Mucosa of descending colon (tissue), 3 donors: ENCODE measurements at places on chromosomes 1 and 21. TPM values are rescaled to one million over a fixed set of nuclear protein-coding genes. Genes with fewer than 3 reads are reported as not detected.
A peak's percentile ranks its signal among the peaks of the same experiment; 100 is the strongest.

GRCh38 chr1:54465351-54465811 is 59.2 kb upstream of the SSBP3 start:
- DNase-seq = no peak

TDRD5 gene
- 2.2 TPM for total RNA-seq

DNA sequence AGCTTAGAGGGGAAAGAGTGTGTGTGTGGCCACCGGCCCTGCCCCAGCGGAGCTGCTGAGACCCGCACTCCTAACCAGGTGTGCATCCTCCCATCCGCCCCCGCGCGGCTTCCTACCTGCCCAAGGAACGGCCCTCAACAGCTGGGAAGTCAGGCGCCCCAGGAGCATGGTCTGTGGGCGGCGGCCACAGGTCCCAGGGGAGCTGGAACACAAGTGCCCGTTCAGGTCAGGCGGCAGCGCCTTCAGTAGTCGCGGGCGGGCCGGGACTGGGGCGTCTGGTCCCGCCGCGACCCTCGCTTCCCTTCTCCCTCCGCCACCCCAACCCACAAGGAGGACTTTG is 448 bp downstream of the AURKAIP1 start:
- DNase-seq = no peak

DNA sequence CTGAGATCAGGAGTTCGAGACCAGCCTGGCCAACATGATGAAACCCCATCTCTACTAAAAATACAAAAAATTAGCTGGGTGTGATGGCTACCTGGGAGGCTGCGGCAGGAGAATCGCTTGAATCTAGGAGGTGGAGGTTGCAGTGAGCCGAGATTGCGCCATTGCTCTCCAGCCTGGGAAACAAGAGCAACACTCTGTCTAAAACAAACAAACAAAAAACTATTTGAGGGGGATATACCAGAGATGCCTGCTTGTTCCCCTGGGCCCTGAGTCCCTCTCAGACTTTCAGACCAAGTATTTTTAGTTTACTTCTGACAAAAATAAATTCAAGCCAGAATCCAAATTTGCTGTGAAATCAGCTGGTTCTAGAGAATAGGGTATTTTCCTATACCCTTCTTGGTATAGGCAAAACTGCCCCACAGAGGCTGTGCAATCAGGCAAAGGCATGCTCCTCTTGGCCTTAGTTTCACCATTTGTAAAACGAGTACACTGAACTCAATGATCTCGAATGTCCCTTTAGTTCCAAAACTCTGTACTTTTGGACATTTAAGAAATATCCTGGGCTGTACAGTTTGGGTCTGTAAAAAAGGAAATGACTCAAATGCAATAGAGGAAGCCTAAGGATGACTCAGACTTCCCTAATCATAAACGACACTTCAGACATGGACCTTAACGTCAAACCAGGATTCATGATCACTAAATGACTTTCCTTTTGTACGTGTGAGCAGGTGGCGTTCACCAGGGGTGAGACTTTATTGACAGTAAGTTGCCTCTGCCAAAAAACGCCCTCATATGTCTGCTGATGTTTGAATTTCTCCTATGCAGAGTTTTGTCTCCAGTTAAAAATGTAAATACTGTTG is 16.1 kb downstream of the ENSA start:
- DNase-seq = no peak

- DNase-seq = no peak
Observed at GRCh38 chr1:200525090-200525987, 95.2 kb downstream of the KIF14 start.

- no peak for DNase-seq
Observed at GRCh38 chr1:66494482-66494881, 39.5 kb upstream of the SGIP1 start.

- peak; percentile 93 for DNase-seq
Observed at GRCh38 chr21:41425954-41426675, at the start of gene MX1. Gene MX1 (plus strand): TSS chr21:41426239. CDS start chr21:41432071, 5,832 bp downstream.

GRCh38 chr1:234102583-234102982 is 198.1 kb downstream of the SLC35F3 start:
- no peak for DNase-seq

- DNase-seq = no peak
Observed at GRCh38 chr1:200666309-200666708, 3.4 kb downstream of the DDX59 start.

DNA sequence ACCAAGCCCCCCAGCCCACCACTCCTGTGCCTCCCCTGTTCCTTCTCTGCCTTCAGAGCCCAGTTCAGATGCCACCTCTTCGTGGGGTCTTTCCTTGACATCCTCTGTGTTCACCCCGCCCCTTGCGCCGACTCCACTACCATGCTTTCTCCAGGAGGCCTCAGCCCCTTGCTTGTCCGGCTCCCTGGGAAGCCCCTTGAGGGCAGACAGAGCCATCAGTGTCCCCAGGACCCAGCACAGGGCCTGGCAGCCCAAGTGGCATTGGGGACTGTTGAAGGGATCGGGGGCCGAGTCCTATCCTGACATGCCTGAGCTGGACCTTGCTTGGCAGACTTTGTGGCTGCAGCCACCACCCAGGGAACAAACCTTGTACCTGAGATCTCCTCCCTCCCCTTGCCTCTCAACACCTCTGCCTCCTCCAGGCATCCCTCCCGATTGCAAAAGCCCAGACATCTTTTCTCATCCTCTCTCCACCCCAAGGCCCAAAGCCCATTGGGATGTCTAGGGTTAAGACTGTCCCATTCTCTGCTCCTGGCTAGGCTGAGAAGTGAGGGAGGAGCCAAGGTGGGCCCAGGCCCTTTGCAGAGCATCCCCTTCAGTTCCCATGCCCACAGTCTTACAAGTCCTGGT is 3.4 kb downstream of the CLDN19 start:
- DNase-seq = no peak

ASCL5 gene
- total RNA-seq = not detected

OPTC gene
- total RNA-seq = not detected

- peak; percentile 45 for DNase-seq
Observed at GRCh38 chr1:234608911-234609690, 877 bp downstream of the IRF2BP2 start.

- DNase-seq = peak; percentile 22
Observed at GRCh38 chr21:46065914-46066551, 31.9 kb upstream of the COL6A2 start.

GRCh38 chr1:178682429-178682828 is 42.6 kb upstream of the RALGPS2 start:
- no peak for DNase-seq

- no peak for DNase-seq
Observed at GRCh38 chr1:212977781-212978645, 27.7 kb downstream of the VASH2 start.

- no peak for DNase-seq
Observed at GRCh38 chr1:165883056-165883455, 55.6 kb downstream of the UCK2 start.

DFFA gene
- total RNA-seq = 20.9 TPM

GRCh38 chr1:25066256-25066655 is 136.2 kb upstream of the RUNX3 start:
- DNase-seq = no peak

MRAP gene
- total RNA-seq = not detected

SIM2 gene
- total RNA-seq = not detected

- peak; percentile 21 for DNase-seq
Observed at GRCh38 chr1:75616436-75617433, 5.8 kb upstream of the SLC44A5 start.

CHODL gene
- total RNA-seq = 0.43 TPM

DNA sequence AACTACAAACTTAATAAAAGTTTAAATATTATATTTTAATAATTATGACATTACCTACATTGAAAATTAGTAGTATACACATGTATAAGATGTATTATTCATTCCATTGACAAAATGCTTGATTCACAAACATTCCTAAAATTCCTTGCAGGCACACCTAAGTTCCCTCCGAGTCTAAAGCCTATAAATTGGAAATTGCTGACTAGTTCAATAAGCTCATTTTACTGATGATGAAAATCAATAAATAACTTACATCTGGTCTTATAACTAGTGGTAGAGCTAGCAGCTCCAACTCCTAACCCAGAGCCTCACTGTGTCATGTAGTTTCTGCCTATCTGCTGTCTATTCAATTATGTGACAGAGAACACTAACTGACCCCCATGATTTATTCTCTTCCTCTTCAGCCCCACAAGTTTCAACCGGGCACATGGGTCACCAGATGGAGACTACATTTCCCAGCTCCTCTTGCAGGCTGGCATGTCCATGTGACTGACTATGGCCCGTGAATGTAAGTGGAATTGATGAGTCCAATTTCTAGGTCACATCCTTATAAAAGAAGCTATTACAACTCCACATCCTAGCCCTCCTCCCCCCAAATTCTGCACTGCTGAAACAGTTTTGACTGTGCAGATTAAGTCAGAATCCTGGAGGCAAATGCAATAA is 29.6 kb upstream of the LRRC8D start:
- no peak for DNase-seq

GRCh38 chr1:58505286-58505685 is 41.2 kb downstream of the OMA1 start:
- DNase-seq = no peak

GRCh38 chr1:160081261-160081936 is at the start of gene KCNJ9:
Gene KCNJ9 (plus strand): TSS chr1:160081538. CDS start chr1:160084031, 2,493 bp downstream.
- no peak for DNase-seq

GREM2 gene
- 5.1 TPM for total RNA-seq

DNA sequence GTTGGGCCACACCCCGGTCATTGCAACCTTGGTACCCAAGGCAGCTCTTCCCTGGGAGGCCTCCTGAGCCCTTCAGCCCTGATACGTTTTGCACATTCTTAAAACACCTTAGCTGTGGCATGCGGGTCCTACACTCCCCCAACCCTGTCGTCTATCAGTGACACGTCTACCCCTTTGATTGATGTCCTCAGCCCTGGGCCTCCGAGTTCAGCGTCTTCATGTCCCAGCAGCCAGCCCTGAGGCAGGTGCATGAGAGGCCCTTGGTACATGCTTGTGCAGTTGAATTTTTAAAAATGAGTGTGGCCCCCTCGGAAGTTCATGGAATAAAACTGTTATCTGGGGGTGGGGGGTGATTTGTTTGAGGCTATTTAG is 38.9 kb upstream of the ADARB1 start:
- DNase-seq = no peak

GRCh38 chr1:89081005-89081404 is 16.0 kb upstream of the GBP1 start:
- DNase-seq = no peak

GRCh38 chr1:30845904-30846290 is 62.7 kb downstream of the SDC3 start:
- DNase-seq = no peak

AADACL4 gene
- not detected for total RNA-seq

- DNase-seq = no peak
Observed at GRCh38 chr1:87436534-87436933, 107.9 kb downstream of the LMO4 start.

- DNase-seq = no peak
Observed at GRCh38 chr1:223374064-223374610, 10.2 kb upstream of the SUSD4 start.

GBP7 gene
- total RNA-seq = not detected

RAB25 gene
- 85.1 TPM for total RNA-seq

- no peak for DNase-seq
Observed at GRCh38 chr1:67588178-67588855, 96.7 kb upstream of the GADD45A start.

DNA sequence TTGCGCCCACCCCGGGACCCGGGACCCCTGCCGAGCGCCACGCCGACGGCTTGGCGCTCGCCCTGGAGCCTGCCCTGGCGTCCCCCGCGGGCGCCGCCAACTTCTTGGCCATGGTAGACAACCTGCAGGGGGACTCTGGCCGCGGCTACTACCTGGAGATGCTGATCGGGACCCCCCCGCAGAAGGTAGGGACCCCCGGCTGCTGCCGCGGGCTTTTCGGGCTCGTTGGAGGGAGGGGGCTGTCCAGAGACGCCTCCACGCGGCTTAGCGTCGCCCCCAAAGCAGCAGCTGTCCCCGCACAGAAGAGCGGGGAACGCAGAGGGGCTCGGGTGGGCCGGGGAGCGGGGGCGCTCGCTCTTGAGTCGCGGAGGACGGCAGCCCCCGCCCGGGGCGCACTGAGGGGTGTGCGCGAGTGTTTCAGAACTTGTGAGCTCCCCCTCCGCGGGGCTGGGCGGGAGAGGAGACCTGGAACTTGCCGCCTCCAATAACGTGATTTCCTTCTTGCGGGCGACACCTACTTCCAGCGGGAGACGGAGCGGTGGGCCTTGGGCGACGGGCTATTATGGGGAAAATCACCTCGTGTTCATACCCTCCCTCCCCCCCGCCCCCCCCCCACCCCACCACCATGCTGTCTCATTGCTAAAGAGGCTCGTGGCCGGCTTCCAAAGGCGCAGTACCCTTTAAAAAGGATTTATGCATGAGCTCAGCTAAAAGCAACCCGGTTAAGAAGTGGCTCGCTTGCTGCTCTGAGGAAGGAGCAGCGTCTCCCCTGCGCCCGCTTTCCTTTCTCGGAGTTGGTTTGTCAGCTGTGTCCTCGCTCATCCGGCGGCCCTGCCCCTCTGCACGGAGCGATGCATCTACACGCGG is 664 bp downstream of the BACE2 start:
- DNase-seq = peak; percentile 70

GRCh38 chr1:87296206-87296605 is 32.5 kb upstream of the LMO4 start:
- no peak for DNase-seq

DNA sequence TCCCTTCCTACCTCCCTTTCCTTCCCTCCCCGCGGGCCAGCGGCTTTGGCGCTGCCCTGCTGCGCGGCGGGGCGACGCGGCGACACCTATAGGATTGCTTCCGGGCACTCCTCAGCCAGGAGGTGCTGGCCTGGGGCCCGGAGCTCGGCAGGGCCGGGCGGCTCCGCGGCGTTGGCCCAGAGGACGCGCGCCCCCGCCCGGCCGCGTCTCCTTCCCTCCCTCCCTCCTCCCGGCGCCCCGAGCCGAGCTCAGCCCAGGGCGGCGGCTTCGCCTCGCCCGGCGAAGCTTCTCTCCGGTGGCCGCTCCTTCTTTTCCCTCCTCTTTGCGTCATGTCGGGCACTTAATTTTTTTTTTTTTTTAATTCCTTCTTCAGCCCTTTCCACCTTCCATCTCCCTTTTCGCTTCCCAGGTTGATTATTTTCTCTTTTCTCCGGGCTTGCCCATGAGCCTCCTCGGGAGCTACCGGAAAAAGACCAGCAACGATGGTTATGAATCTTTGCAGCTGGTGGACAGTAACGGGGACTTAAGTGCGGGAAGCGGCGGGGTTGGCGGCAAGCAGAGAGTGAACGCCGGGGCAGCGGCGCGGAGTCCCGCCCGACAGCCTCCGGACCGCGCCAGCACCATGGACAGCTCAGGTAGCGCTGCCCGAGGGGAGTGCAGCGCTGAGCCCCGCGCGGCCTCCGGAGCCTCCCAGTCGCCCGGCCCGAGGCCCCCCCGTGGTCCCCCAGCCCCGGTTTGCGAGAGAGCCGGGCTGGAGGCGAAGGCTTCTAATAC is at the start of gene DNAJC6:
TSS of gene DNAJC6 (plus strand) at position 240 of the 774 bp plus-strand sequence. CDS start at position 443, 203 bp downstream.
- DNase-seq = peak; percentile 83
